Naive thymus-derived CD8-positive, alpha-beta T cell (primary cell): ENCODE measurements at places on chromosomes 13 and 19. TPM values are rescaled to one million over a fixed set of nuclear protein-coding genes. Genes with fewer than 3 reads are reported as not detected.
A peak's percentile ranks its signal among the peaks of the same experiment; 100 is the strongest.

DNA sequence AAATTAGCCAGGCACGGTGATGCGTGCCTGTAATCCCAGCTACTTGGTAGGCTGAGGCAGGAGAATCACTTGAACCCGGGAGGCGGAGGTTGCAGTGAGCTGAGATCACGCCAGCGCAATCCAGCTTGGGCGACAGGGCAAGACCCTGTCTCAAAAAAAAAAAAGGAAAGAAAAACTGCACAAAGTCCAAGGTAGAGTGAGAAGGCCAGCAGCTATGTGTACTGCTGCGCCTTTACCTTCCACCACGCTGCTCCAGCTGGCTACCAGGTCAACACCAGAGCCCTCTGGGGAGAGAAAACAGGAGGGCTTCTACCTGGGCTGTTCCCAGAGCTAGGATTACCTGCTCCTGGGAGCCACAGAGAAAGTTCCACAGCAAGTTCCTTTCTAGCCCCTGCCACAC lies 3.2 kb downstream of the ELL start:
- no peaks in the 10 kb centered on the region for H3K27me3 ChIP-seq
- H3K36me3 ChIP-seq = peaks cover 6% of the 10 kb centered on the region
- DNase-seq = no peak
- H3K4me1 ChIP-seq = peaks cover 62% of the 10 kb centered on the region
- H3K27ac ChIP-seq = no peak overlapping the region

- no peak for DNase-seq
- no peak overlapping the region for H3K4me3 ChIP-seq
- H3K27ac ChIP-seq = no peak overlapping the region
- H3K36me3 ChIP-seq = peaks cover 87% of the 10 kb centered on the region
- peaks cover 5% of the 10 kb centered on the region for H3K4me1 ChIP-seq
Measured at GRCh38 chr19:5926641-5927440, 12.8 kb downstream of the CAPS start.

DNA sequence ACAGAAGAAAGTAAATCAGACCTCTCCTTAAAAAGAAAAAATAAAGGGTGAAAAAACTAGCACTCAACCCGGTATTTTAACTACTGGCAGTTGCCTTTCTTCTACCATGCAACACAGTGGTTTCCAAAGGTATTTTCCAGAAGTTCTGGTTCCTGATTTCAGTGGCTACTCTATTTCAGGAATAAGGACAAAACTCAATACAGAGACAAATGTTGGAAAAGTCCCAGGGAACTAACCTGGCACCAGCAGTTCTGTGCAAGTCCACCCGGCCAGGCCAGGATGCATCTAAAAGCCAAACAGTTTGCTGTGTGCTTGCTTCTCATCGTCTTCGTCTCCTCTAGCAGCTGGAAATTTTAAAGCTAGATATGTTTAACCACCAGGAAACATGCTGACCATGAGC lies 52.5 kb downstream of the FOXO1 start:
- peak overlapping the region; percentile 88 for H3K4me3 ChIP-seq
- peak overlapping the region; percentile 96 for H3K27ac ChIP-seq
- no peak for DNase-seq
- H3K4me1 ChIP-seq = peaks cover 98% of the 10 kb centered on the region
- H3K36me3 ChIP-seq = no peaks in the 10 kb centered on the region
- H3K27me3 ChIP-seq = no peaks in the 10 kb centered on the region

GRCh38 chr13:44801990-44802389 lies 187.3 kb downstream of the NUFIP1 start:
- H3K4me1 ChIP-seq = no peaks in the 10 kb centered on the region
- DNase-seq = no peak
- H3K27me3 ChIP-seq = no peaks in the 10 kb centered on the region
- no peak overlapping the region for H3K27ac ChIP-seq
- H3K4me3 ChIP-seq = no peak overlapping the region
- H3K36me3 ChIP-seq = no peaks in the 10 kb centered on the region

DNA sequence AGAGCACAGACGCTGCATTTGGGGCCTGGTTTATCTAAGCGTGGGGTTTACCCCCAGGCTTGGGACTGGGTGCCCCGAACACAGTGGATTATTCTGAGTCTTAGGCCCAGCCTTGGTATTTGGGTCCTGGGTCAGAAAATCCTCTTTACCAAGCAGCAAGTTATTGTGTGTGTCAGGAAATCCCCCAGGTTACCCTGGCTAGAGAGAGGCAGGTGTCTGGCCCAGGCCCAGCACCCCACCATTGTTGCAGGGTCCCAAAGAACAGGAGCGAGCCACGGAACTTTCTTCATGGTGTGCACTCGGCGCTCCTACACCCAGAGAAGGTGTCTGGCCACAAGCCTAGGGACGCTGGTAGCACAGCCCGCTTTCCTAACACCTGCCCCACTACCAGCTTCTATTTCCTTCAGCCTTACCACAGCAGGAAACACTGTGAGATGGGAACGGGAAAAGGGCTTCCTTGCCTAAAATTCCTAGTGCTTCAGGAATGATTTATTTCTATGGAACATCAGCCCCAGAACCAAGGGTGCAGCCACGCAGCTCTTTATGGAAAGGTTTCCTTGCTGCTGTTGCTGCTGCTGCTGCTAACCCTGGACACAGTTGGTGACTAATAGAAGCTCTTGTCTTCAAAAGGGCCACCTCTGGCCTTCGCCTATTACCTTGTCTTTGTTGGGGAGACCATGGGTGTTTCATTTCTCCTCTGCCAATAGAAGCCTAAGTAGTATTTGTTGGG lies 7.4 kb upstream of the CDX2 start:
- peaks cover 86% of the 10 kb centered on the region for H3K27me3 ChIP-seq
- no peak overlapping the region for H3K27ac ChIP-seq
- DNase-seq = no peak
- H3K4me1 ChIP-seq = peaks cover 32% of the 10 kb centered on the region

GRCh38 chr13:43362556-43362955 lies 339.2 kb downstream of the DNAJC15 start:
- no peaks in the 10 kb centered on the region for H3K36me3 ChIP-seq
- H3K27ac ChIP-seq = no peak overlapping the region
- no peaks in the 10 kb centered on the region for H3K27me3 ChIP-seq
- peaks cover 4% of the 10 kb centered on the region for H3K4me1 ChIP-seq

DNA sequence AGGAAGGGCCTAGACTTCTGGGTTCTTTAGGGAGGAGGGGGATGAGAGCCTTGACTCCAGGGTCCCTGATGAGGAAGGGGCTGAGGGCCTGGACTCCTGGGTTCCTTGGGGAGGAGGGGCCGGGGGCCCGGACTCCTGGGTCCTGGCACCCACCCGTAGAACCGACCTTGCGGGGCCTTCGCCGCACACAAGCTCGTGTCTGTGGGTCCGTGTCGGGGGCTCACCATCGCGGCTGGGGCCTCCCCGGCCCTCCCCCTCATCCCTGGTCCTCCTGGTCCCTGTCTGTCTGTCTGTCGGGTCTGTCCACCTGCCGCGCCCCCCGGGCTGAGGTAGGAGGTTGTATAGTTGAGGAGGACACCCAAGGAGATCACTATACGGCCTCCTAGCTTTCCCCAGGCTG lies 662 bp upstream of the SPACA6 start:
- peaks cover 11% of the 10 kb centered on the region for H3K27me3 ChIP-seq
- H3K4me1 ChIP-seq = peaks cover 14% of the 10 kb centered on the region
- H3K4me3 ChIP-seq = no peak overlapping the region

DNA sequence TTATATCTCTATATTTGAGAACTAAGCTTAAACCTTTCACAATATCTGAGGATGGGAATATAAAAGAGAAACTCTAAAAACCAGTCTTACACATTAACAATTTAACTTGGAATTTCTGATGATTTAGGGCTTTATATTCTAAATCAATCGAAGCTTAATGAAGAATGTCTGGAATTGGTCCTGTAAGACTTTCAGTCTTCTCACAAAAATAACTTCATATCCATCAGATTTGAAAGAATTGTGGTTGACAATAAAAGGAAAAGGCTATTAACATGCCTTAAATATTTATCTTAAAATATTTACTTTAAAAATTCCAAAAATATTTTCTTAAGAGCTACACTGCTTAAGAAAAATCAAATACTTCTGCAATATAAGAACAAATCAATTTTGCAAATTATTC lies 27.3 kb downstream of the MYCBP2 start:
- H3K27ac ChIP-seq = no peak overlapping the region
- no peak overlapping the region for H3K4me3 ChIP-seq

The DLL3 gene
- 1.1 TPM for polyA plus RNA-seq

The UNC13A gene
- polyA plus RNA-seq = not detected

The NOTCH3 gene
- not detected for polyA plus RNA-seq

The TEKTIP1 gene
- 0.45 TPM for polyA plus RNA-seq

The SBK3 gene
- not detected for polyA plus RNA-seq

The FOSB gene
- polyA plus RNA-seq = 11.0 TPM

The KIR2DL4 gene
- polyA plus RNA-seq = not detected

The TMEM272 gene
- 0.75 TPM for polyA plus RNA-seq
